HFFc6 (cell line): ENCODE measurements at places on chromosomes 3 and 15. TPM values are rescaled to one million over a fixed set of nuclear protein-coding genes. Genes with fewer than 3 reads are reported as not detected.

GRCh38 chr15:47442371-47442770, 274.9 kb upstream of the SEMA6D start:
- DNase-seq: no peak

- no peak for DNase-seq
These were observed 418.6 kb upstream of the MDFIC2 start for GRCh38 chr3:70731046-70731445.

DNA sequence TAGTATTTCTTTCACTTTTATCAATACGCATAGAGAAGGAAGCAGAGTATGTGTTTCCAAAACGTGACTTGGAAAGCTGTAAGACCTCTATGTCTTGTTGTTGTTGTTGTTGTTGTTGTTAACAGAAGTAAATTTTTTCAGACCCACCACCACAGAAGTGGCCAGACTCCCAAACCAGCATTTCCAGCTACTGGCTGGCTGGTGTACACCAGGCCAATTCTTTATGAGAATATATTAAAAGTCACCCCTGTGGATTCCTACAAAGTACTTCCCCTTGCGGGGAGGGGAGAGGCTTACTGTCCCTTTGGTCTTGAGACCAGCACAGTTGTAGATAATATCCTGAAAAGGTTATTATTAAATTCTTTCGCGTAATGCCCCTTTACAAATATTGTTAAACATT, 1.6 kb upstream of the FOXP1 start:
- no peak for DNase-seq

DNA sequence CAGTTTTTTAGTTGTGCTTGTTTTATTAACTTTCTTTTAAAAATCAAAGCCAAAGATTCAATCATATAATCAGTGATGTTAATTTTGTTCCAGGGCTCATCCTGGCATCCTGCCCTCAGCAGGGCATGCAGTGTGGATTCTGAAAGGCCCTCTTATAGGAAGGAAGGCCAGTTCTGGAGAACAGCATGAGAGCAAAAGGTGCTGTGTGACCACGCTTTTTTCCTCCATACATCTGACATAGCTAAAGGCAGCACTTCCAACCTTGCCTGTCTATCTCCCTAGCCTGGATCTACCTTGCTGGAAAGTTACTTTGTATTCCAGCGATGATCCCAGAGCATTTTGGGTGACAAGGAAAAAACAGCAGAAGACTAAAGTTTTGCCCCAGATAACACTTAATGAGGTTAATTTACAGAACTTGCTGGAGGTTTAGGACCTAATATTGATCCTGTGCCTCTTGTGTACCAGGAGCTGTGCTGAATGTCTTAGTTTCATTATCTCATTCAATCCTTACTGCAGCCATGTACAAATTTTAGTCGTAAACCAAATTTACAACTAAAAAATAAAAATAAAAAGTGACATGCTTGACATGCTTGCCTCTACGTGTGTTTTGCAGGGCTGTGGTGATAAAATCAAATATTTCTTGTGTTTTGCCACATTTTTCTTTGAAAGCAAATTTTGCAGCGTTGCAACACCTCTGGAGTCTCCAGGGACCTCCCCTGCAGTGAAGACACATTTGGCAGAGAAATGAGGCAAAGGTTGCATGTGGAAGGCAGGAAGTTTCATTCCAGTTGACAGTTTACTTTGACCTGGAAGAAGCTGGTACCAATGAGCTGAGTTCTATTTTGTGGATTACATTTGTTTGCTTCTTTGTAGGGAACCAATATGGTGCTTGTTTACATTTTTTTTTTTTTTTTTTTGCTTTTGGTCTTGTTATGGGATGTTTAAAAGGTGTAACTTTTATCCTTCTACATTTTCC, 13.2 kb downstream of the IL1RAP start:
- DNase-seq: no peak

- DNase-seq: peak; percentile 29
These were observed 62.9 kb upstream of the PTX3 start for GRCh38 chr3:157373783-157374182.

GRCh38 chr3:125460233-125460632, 59.8 kb downstream of the SNX4 start:
- no peak for DNase-seq

- DNase-seq: no peak
These were observed 47.8 kb downstream of the ATP13A4 start for GRCh38 chr3:193506921-193507320.

DNA sequence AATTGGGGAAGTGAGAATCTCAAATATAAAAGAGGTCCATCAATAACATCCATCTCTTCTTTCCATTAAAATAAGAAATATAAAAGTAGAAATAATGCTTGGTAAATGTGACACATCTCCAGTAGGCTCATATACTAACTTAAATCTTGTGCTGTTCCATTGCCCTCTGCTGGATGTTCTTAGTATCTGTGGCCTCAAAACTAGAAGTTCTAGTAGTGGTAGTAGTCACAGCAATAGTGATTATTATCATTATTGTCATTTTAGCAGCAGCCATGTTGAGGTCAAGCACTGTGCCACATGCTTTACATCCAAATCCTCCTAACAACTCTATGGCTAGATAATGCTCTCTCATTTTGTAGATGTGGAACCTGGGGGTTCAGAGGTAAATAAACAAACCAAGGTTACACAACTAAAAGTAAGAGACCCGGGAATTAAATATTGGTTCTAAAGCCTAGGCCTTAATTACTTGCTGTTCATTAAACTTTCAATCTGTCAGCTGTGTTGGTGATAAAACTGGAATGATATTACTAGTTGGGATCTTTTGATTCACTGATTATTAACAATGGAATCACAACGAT, 20.2 kb upstream of the BTLA start:
- peak; percentile 75 for DNase-seq

GRCh38 chr3:120302361-120302760, 17.3 kb upstream of the GPR156 start:
- DNase-seq: no peak

DNA sequence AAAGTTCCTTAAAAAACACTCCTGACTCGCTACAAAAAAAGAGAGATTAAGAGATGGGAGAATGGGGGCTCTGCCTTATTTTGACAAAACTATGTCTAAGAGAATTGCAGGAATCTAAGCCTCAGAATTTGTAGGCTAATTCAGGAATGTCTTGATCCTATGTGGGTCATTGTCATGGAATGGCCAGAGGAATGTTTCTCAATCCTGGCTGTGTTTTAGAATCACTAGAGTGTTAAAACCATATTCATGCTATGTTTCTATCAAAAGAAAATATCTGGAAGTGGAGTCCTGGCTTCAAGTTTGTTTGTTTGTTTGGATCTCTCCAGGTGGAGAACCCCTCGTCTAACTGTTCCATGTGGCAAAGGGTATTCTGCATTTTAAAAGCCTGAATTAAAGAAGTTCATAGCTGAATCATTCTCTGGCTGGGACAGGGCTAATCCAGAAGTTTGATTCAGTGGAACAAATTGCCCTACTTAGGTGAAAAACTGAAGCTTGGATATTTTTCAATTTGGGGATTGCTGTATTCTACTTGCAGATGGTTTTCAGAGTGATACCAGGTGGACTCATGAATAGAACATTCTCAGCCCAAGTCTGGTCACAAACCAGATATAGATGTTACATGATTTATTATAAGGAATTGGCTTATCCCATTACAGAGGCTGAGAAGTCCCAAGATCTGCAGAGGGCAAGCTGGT, 28.2 kb downstream of the GJD2 start:
- peak; percentile 55 for DNase-seq

GRCh38 chr3:14474363-14475081, 65.6 kb downstream of the GRIP2 start:
- no peak for DNase-seq

GRCh38 chr3:62119139-62119538, 254.2 kb downstream of the FEZF2 start:
- DNase-seq: no peak

- no peak for DNase-seq
These were observed 29.1 kb downstream of the SLC6A1 start for GRCh38 chr3:11021611-11022011.

DNA sequence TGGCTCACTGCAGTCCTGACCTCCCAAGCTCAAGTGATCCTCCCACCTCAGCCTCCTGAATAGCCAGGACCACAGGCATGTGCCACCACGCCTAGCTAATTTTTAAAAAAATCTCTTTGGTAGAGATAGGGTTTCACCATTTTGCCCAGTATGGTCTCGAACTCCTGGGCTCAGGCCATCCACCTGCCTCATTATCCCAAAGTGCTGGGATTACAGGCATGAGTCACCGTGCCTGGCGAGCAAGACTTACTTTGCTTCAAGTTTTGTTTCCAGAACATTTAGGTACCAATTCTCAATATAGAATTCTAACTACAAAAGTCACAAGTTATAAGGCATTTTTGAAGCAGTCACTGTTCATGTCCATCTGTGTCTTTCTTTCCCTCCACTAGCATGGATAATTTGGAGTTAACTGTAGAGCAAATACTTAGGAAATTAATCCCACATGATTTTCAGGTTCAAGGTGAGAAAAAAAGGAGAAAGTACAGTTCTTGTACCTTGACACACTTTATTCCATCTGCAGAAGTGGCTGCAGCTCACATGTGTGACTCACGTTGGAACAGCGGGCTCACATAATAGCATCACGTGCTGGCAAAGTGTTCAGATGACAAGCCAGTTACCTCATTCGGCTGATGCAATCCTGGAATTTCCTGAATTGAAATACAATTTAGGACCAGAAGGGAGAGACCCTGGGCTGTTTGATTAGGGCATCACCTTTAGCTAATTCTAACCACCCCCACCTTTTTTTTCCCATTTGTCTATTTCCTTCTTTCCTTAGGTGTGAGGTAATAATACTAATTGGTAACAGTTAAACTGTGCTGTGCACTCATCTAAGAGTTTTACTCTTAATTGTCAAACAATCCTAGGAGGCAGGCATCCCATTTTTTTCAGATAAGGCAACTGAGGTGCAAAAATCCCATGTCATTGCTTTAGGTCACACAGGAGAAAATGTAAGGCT, 46.9 kb upstream of the NEDD4 start:
- DNase-seq: peak; percentile 87

Gene DPPA2
- not detected in 3 replicates for total RNA-seq

Gene C3orf49
- not detected in 3 replicates for total RNA-seq

Gene GALNT15
- total RNA-seq: 5.3 to 6.4 TPM (median 5.5 TPM) in 3 replicates

Gene TRIM42
- total RNA-seq: not detected in 3 replicates

Gene SEC62
- total RNA-seq: 124 to 153 TPM (median 131 TPM) in 3 replicates

Gene TPRG1
- total RNA-seq: not detected in 3 replicates

Gene VILL
- 3.5 to 4.3 TPM (median 4.1 TPM) in 3 replicates for total RNA-seq

Gene CFAP91
- not detected in 3 replicates for total RNA-seq

Gene TFG
- 123 to 131 TPM (median 130 TPM) in 3 replicates for total RNA-seq

Gene LINGO1
- 0.11 TPM in 1 of 3 replicates, not detected in the others for total RNA-seq
